ENCODE measurements at places on chromosomes 6 and 20.

DNA sequence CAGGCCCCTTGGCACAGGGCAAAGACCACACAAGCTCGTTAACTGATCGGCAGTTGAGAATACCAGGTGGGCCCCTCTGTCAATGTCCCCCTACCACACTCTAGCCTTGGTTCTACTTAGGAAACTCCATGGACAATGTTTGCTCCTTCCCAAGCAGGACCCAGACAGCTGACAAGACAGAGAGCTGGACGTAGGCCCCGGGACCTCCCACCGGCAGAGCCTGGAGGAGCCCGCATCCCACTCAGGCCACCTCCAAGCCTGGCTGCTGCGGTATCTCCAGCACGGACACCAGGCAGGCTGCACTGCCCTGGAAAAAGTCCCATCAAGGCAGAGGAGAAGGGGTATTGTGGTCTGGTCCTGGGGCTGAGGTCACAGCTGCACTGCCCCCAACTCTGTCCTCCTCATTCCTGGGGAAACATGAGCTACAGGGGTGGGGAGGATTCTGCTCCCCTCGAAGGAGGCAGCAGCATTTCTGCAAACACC lies 6.2 kb upstream of the GRM4 start:
- no peak for DNase-seq

GRCh38 chr6:30889921-30890645 lies 5.8 kb downstream of the DDR1 start:
- no peak for DNase-seq

GRCh38 chr6:17178754-17179529 lies 77.1 kb downstream of the STMND1 start:
- DNase-seq: no peak

GRCh38 chr6:70413114-70413991 lies at the start of gene FAM135A:
Gene FAM135A, plus strand, starts transcription at chr6:70413508. Its CDS starts 14,835 bp downstream, at chr6:70428343.
- DNase-seq: peak; percentile 92

DNA sequence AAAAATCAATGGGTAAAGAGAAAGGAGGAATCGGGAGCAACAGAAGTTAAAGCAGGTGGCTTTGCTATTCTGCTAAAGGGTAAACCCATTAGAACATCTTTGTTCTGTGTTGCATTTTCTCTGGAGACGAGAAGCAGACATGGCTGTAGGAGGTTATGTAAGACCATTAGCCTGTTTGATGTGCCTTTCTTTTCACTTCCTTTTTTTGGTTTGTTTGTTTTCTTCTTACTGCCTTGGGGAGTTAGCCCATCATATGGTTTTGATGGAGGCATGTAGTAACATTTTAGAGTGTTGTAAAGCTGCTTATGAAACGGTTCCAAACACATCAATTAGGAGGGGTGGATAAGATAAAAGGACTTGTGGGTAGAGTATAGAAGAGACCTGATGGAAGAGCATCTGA lies 131.0 kb downstream of the DOK5 start:
- no peak for DNase-seq

DNA sequence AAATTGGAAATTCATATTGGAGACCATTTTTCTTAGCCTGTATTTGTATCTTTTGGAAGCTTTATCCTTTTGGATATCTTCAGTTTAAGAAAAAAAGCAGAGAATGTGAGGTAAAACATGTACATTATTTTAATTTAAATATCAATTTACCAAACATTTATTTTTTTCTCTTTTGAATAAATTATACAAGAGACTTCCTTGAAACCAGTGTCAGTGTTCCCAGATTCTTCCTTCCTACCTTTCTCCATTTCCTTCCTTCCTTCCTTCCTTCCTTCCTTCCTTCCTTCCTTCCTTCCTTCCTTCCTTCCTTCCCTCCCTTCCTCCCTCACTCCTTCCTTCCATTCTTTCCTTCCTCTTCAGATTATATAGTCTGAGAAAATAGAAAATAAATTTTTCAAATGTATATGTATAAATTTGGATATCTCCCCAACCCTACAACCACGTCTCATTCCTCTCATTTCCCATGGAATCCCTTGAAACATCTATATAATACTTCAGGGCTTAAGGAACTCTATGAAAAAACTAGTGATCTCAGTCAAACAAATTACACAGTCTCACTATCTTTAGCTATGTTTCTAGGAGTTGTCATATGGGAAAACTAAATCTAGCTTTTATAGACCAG lies 528.4 kb downstream of the GRIK2 start:
- DNase-seq: no peak

GRCh38 chr20:32189691-32190615 lies 17.6 kb downstream of the PLAGL2 start:
- DNase-seq: peak; percentile 30

DNA sequence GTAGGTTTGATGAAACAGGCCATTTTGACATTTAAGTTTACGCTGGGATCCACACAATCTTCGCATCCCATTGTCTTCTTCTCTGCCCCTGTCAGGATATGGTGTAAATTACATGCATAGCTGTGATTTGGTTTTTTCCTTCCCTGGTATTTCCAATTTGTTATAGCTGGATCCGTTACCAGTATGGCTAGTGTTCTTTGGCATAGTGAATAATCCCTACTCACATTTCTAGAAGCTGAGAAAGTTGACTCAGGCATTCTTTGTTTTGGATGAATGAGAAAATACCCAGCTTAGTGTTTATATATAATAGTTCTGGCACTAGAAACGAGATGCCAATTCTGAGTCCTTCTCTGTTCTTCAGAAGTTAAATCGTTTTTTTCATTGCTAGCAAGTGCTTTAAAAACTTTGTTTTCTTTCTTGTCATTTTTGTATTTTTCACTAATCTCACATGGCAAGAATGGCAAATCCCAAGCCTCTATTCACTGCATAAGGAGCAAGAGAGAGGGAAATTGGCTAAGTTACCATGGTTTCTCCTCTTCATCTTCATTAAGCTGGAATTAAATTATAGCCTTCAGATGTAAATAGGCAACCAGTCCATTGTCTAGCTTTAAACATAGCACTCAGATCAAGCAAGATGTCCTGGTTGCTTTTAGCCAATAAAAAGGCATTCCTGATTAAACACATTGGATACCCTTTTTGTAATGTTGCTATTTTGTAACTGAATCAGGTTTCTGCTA lies 91.9 kb upstream of the LAMP5 start:
- no peak for DNase-seq

GRCh38 chr6:106716966-106717365 lies 87.6 kb downstream of the QRSL1 start:
- DNase-seq: no peak

DNA sequence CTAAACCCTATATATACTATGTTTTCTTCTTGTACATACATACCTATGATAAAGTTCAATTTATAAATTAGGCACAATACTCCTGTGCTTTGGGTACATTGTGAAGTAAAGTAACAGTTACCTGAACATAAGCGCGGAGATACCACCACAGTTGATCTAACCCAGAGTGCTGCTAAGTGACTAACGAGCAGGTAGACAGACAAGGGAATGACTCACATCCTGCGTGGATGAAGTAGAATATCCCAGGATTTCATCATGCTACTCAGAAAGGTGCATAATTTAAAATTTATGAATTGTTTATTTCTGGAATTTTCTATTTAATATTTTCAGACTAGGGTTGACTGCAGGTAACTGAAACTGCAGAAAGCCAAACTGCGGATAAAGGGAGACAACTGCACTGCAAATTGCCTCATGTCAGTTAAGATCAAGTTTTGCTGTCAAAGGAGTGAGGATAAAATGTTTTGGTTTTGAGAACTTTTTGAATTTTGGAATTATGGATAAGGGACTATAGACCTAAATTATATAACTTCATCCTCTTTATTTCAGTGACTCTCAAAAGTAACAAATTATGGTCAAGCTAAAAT lies 14.4 kb downstream of the MKKS start:
- no peak for DNase-seq

GRCh38 chr6:21084656-21085055 lies 508.9 kb upstream of the SOX4 start:
- no peak for DNase-seq

DNA sequence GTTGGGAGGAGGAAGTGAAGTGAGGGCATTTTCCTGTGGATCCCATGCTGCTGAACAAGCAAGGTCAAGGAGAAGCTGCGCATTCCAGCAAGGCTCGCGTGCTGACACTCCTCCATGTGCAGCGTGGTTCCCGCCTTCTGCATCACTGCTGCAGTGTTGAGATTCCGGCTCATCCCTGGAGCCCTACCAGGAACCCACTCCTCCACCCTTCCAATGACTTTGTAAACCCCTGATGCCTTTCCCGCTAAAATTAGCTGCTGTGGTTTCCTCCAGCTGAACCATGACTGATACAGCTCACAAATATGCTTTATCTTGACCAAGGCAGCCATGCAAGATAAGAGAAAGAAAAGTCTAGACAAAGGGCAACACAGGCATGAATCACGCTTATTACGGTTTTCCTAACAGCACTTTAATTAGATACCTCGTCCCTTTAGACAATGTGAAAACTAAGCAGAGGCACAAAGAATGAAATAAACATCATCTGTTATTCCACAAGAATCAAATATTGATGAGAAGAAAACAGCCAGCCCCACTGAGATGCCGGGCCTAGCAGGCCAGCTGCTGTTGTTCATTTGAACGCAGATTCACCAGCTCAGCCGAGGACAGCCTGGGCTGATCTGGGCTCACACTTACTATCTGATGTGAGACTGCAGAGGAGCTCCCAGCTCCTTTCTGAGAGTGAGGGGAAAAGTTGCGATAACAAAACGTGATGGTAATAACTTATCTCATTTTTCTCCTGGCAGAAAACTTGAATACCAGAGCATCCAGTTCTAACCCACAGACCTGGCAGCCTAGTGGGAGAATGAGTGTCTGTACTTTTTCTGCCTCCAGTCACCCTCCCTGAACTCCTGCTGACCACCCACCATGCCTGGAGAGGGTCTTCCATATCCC lies 14.2 kb upstream of the BNIP5 start:
- DNase-seq: no peak

DNA sequence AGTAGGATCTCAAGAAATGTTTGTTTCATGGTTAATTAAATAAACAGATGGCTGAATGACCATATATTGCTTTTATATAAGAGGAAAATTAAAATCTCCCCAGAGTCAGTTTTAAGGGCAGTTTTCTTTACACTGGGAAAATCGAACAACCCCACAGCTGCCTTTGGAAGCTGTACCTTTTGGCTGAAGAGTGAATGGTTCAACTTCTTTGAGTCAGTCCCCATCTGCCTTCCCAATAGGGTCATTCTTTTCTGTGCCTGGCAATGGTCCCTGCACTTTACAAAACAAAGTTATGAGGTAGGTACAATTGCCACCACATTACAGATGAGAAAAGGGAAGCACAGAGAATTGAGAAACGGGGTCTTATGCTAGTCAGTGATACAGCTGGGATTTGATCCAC lies 39.5 kb downstream of the TSHZ2 start:
- no peak for DNase-seq

DNA sequence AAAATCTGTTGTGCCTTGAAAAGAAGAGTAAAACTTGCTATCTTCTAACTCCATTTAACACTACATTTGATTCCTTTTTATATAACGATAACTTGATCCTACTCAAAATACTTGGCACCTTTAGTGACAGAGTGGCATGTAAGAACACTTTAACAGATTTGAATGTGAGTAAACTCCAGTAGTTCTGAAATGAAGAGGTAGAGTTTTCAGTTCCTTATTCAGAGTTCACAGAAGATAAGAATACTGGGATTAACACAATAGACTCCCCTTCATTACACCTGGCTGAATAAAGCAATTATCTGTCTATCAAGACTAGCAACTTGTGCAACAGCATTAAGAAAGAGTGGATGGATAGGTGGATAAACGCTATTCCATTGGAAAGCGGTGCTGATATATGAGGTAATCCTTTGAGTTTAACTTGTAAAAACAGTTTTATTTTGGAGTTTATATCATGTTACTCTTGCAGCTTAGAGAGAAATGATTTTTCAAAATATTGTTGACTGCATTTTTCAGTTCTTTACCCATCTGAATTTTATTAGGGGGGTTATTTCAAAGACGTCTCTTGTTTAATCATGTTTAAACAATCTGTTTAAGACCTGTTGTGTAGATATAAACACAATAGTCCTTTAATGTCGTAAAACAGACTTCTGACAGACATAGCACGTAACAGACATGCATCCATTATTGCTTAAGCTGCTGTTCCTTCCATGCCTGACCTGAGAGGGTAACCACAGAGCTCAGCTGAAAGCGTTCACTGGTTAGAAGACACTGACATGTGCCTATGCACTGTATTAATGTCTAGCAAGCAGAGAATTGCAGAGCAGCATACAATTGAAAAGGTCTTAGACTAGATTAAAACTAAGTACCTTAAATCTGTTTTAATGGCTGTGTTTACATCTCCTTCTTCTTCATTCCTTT lies 102.4 kb upstream of the SUPT3H start:
- no peak for DNase-seq

- DNase-seq: no peak
These were observed 984 bp downstream of the TNFRSF21 start for GRCh38 chr6:47308552-47309290.

DNA sequence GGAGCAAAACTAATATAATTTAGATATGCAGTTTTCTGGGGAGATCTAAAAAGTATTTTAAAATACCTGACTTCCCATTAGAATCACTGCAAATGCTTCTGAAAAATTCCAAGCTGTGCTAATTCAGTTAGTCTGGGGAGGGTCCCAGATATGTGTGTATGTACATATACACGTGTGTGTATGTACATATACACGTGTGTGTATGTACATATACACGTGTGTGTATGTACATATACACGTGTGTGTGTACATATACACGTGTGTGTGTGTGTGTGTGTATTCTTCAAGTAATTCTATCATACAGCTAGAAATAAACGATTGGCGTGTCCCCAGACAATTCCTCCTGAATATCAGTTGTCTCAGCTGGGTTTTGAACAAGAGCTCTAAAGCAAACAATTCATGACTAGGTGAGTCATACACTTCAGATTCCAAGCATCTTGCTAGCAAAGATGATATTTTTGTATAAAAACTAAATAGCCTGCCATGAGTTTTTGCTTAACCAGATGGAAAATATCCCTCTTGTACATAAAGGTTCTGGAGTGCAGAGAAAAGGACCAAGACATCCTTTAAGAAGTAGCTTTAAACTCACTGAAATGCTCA lies 58.2 kb downstream of the SPACA1 start:
- no peak for DNase-seq

DNA sequence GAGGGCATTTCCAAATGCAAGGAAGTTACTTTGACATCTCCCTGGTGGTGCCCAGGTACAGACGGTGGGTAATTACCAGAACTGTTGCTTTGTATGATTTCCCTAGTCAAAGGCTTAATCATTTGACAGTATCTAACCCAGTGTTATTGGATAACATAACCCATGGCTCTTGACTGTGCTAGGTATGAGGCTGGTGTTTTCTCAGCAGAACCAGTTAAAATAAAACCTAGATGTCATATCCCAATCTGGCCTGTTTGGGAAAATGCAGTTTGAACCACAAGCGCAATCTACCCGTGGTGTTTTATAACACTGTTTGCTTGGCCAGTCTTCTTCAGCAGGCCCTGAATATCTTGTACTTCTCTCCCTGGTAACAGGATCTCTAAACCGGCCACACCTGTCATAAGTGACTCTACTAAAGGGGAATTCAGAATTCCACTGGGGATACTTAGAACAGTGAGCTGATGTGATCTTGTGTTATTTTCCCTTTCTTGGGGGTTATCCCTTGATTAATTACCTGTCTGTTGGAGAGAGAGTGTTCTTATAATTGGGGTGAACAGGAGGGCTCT lies 32.8 kb downstream of the PPP1R14C start:
- DNase-seq: no peak

GRCh38 chr20:34574426-34574825 lies 15.9 kb downstream of the MAP1LC3A start:
- no peak for DNase-seq
